ENCODE measurements at places on chromosomes 16 and 17. TPM values are rescaled to one million over a fixed set of nuclear protein-coding genes. Genes with fewer than 3 reads are reported as not detected.
A peak's percentile ranks its signal among the peaks of the same experiment; 100 is the strongest.

GRCh38 chr17:35795007-35795870, at the start of gene MMP28:
Gene MMP28 (minus strand): TSS chr17:35795641. CDS start chr17:35795377, 264 bp downstream.
- no peak for DNase-seq

DNA sequence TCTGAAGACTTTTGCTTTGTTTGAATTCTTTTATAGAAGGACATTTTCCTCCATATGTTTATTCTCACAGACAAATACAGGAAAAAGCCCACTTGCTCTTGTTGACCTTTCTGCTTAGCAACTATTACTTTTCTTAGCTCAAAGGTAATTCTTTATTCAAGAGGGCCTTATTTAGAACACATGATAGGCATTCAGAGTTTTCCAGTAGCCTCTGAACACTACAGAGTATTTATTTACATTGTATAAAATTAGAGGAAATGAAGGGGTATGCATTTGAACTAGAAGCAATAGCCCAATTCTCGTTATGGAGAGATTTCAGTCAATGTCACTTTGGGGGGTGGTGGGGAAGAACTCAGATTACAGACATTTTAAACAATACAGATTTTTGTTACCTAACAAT, 581.7 kb downstream of the KCNJ2 start:
- no peak for DNase-seq

DNA sequence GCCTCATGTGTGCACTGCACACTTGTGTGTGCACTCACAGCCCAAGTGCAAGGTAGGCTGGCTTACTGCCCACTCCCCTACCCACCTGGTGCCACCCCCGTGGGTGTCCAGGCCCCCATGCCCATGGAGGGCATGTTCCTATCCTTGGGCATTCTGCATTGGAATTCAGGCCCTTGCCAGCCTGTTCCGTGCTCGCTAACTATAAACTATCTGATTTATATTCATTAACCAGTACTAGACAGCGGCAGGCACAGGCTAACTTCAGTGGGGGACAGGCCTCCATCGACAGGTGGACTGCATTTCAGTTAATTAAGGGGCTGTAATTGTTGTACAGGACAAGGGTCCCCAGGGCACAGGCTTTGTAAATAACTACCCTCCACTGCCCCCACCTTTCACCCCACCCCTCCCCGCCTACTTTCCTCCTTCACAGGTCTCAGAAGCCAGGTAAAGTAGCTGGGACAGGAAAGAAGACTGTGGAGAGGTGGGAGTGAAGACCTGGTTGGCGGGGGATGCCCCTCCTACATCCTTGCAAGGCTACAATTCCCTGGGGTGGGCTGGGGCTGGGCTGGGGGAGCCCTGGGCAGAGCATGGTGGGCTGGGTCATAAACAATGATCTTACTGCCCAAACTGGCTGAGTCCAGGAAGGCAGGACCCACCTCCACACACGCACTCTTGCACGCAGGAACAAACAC, 119.0 kb upstream of the LHX1 start:
- DNase-seq: no peak

- no peak for DNase-seq
Observed at GRCh38 chr16:50562657-50563056, 14.5 kb downstream of the NKD1 start.

DNA sequence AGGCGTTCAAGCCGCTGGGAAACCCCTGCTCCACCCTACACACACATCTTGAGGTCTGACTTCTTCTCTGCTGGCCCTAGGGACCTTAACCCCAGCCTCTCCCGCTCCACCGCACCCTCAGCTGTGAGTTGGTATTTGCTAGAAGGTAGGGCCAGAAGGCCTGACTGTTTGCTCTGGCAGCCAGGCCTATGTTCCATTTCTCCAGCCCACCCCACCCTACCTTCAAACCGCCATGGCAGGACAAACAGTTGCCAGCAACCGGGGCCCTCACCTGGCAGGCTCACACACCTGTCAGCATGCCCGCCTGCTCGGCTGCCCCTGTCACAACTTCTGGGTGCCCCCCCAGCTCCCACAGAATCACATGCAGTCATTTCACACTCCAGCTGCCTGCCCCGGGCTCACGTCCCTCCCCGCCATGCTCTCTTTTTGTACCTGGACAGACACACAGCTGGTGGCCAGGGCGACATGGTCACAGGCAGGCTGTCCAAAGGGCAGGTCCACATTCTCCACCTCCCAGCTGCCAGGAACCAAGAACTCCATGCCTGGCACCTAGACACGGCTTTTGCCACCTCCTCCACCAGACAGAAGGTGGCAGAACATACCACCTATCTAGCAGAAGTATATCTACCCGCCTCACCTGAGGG, 2.6 kb upstream of the ATP2A3 start:
- DNase-seq: no peak

GRCh38 chr17:73679476-73679875, 35.2 kb upstream of the SDK2 start:
- no peak for DNase-seq

DNA sequence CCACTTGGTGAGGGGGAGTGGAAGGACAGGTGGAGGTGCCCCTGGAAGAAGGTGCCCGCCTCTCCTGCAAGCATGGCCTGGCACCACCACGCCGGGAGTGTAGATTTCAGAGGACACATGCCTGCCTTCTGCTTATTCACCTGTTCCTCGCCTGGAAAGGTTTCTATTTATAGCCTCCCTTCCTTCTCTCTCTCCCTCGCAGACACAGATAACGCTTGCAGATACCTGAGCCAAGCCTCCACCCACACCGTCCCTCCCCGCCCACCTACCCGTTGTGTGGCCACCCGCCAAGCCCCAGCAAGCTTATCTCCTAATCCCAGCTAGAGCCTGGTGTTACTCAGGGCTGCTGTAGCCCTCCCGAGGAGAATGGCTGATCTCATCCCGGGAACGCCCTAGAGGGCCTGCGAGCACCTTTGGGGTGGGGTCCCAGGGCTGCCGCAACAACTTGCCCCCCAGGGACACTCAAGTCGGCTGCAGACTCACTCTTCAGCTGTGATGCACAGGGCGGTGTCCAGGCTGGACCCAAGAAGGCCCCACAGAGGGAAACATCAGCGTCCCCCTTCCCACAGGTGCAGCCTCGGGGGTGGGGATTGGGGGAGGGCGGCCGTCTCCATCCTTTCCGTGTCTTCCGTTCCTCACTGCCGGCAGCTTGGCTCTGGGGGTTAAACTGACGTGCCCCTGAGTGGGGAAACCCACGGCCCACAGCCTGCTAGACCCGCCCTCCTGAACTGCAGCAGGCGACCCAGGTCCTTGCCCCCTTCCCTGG, 1.9 kb upstream of the SNAI3 start:
- DNase-seq: no peak

GRCh38 chr16:46746821-46747776, 1.0 kb downstream of the MYLK3 start:
- DNase-seq: no peak

DNA sequence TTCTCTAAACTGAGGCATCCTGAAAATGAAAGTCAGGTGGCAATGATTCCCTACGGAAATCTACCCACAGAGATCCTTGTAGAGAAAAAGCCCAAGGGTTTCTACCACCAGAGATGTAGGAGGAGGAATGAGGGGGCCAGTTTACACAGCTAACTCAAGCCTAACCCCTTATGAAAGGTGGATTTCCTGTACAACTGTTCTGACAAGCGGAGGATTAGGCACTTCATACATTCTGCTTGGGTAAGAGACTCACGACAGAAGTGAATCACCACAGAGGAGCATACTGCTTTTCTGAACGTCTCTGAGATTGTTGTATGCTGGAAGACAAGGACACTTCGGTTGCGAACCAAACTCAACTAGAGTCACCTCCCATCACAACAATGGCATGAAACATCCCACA, 72.7 kb downstream of the SMG6 start:
- DNase-seq: no peak

DNA sequence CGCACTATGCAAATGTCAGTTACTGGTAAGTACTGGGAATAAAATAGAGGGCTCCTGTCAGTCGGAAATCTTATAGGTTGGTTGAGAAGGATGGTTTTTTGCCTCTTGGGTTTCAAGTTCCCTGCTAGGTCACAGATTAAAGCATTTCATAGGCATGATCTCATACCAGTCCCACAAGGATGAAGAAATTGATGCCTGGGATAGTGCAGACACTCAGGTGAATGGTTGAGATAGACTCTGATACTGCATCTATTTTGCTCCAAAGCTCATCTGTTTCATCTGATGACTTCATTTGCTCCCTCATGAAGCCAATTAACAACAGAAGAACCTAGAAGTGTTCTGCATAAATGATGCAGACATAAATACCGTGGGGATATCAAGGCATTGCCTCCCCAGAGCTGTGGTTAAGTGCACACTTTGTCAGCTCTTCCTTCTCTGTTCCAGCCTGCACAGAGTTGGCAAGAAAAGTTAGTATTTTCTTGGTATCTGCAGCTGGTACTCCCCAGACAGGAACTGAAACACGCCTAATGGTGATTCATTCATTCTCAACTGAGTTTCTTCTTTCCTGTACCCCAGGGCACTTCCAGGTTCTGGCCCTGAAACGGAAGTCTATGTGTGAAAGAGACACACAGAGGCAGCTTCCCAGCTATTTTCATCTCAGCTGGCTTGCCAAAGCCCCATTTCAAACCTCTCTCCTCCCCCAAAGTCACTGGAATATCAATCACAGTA, 418.3 kb upstream of the SALL1 start:
- DNase-seq: no peak

DNA sequence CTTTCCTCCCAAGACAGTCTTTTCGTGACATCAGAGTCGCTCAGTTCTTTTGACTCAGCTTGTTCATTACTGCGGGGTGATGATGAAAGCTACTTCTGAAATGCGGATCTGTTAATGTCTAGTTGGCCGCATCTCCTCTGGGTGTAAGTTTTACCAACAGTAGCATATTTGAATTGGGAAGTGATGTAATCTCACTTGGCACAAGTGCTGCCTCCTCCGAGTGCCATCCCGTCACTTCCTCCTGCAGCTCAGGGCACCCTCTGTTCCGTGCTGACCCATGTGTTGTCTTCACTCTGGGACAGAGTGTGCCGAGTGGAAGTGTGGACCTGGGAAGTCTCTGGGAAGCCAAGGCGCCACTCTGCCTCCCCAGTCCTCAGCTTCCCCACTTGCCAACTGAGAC, 8.9 kb downstream of the ADAD2 start:
- DNase-seq: no peak

- no peak for DNase-seq
Observed at GRCh38 chr17:76481071-76481655, 13.8 kb downstream of the AANAT start.

- no peak for DNase-seq
Observed at GRCh38 chr16:10617662-10618420, 37.4 kb upstream of the EMP2 start.

GRCh38 chr17:15920758-15921239, 24.1 kb upstream of the ADORA2B start:
- DNase-seq: peak; percentile 76

The CCL23 gene
- not detected for total RNA-seq

The TBC1D3I gene
- 0.54 TPM for total RNA-seq

The GPR139 gene
- total RNA-seq: not detected

The WNT9B gene
- total RNA-seq: not detected

Data from Panc1 (cell line).